ENCODE measurements at places on chromosomes 3 and 15.
A peak's percentile ranks its signal among the peaks of the same experiment; 100 is the strongest.

- no peak for DNase-seq
These were observed 17.9 kb downstream of the VIPR1 start for GRCh38 chr3:42520336-42520735.

- DNase-seq: no peak
These were observed 823 bp upstream of the CCDC71 start for GRCh38 chr3:49166752-49167556.

DNA sequence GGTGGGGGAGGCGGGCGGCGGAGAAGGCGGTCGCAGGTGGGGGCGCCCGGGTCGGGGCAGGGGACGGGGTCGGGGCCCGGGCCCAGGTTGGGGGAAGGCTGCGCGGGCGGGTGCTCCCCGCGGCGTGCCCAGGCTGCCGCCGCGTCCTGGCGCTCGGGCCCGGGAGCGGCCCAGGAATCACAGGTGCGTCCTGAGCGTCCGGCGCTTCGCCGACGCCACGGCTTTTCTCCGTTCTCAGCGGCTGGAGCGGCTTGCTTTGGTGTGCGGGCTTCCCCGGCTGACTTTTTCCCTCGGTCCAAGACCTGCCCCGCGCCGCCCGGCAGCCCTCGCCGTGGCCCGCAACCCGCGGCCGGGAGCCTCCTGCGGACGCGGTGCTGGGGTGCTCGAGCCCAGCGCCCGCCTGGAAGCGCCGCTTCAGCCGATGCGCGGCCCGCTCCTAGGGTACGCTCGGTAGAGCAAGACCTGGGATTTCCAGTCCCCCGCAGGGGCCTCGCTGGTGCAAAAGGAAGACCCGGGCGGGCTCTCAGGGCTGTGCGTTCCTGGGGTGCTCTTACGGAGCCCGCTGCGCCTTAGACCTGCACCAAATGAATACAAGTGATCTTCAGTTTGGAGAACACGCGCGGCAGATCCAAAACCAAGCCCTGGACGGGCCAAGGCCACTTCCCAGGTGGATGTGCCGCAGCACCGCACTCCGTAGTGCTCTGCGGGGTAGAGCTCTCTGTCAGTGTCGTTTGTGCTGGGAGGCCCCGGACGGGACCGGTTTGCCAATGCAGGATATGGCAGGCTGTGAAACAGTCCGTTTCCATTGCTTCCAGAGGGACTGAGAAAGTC is 639 bp downstream of the NIPA1 start:
- DNase-seq: no peak

- peak; percentile 45 for DNase-seq
These were observed 54.9 kb downstream of the STARD5 start for GRCh38 chr15:81268881-81269601.

GRCh38 chr15:60583946-60584345 is 105.0 kb upstream of the ICE2 start:
- no peak for DNase-seq

DNA sequence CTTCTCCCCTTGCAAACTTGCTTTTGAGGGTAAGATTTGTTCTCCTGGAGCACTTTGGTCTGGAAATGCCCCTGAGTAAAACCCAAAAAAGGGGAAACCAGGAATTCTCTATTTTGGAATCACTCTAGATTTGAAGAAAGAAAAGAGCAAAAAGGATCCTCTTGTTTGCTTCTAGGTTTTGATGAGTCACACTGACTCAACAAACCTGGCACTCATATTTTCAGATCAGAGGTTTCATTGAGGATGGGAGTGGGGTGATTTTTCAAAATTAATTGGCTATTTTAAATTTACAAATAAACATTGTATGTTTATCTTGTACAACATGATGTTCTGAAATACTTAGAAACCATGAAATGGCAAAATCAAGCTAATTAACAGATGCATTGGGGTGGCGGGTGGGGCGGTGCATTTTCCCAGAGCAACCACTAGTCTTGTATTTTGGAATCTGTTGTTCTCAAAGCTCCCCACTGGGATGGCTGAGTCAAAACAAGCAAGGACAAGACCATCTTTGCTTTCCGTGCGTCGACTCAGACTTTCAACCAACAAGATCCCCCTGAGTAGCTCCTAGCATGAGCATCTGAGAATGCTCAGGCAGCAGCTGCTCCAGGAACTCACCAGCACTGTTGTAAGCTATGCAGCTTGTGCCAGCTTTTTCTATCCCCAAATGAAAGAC is 451.4 kb downstream of the WDR72 start:
- DNase-seq: no peak

DNA sequence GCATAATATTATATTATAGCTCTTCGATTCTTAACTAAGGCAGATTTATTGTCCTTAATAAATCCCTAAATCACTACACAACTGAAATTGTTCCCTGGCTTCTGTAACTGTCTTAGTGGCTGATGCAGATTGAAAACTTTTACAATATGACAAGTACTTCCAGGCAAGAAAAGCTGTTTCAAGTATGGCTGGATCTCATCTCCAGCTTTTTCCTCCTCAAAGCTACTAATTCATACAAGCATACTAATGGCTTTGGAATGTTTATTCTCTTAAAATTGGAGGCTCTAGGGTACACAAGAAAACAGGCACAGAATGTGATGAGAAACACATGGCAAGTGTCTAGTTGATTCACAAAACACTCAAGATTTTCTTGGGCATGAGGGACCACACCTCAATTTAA is 351.5 kb upstream of the ICE2 start:
- no peak for DNase-seq

DNA sequence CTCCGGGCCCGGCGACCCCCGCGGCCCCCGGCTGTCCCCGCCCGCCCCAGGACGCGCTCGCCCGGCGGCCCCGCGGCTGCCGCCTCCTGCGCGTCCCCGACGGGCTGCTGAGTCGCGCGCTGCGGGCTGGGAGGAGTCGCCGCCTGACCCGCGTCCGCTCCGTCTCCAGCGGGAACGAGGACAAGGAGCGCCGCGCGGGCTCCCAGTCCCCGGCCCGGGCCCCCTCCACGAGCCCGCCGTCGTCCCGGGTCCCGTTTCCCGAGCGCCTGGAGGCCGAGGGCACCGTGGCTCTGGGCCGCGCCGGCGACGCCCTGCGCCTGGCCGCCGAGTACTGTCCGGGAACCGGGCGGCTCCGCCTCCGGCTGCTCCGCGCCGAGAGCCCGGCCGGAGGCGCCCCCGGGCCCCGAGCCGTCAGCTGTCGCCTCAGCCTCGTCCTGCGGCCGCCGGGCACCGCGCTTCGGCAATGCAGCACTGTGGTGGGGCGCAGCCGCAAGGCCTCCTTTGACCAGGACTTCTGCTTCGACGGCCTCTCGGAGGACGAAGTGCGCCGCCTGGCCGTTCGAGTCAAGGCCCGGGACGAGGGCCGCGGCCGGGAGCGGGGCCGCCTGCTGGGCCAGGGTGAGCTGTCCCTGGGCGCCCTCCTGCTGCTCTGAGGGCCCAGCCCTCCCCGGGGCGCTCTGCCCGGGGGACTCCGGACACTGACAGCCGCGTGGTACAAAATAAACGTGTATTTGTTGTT is 1.5 kb downstream of the C2CD4A start:
- peak; percentile 6 for DNase-seq

- no peak for DNase-seq
These were observed 348.5 kb upstream of the UMPS start for GRCh38 chr3:124381575-124382333.

- no peak for DNase-seq
These were observed 8.1 kb upstream of the SCG3 start for GRCh38 chr15:51672913-51673857.

GRCh38 chr3:185504636-185505035 is 5.8 kb upstream of the TMEM41A start:
- DNase-seq: no peak

DNA sequence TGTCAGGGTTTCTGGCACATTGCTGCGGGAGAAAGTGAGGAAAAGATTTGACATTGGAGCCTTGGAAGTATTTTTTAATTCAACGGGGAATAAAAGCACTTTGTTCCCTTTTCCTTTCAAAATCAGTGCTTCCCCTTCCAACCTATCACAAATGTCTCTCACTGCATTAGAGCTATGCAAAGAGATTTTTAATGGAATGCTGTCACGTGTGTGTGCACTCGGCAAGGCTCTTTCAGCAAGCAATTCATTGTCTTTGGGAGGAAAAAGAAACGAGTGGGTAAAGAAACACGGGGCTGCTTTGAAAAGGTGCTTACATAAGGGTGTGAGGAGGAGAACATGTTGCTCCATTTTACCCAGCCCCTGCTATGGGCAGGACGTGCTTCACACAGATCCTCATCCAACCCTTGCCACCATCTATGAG is 490.4 kb upstream of the PROK2 start:
- DNase-seq: no peak

DNA sequence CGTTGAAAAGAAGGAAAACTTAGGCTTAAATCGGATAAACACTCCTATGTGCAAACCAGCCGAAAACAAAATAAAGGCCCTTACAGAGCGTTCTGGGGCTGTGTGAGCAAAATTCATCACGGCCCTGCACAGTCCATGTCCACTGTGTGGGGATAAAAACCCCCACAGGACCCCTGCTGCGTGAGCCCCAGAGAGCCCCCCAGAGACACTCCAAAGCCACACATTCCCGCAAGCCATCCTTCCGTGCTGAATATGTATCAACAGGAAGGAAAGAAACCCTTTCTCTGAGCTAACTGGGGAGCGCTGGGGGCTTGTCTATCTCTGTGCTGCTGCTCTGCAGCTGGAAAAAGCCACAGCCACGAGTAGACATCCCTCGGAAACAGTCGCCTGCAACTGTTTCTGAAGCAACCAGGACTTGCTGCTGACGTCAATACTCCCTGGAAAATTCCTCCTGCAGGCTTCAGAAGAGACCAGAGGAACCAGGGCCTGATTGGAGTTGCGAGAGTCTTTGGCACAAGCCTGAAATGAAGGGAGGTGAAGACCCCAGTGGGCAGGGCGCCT is 72.7 kb downstream of the NUP210 start:
- no peak for DNase-seq

DNA sequence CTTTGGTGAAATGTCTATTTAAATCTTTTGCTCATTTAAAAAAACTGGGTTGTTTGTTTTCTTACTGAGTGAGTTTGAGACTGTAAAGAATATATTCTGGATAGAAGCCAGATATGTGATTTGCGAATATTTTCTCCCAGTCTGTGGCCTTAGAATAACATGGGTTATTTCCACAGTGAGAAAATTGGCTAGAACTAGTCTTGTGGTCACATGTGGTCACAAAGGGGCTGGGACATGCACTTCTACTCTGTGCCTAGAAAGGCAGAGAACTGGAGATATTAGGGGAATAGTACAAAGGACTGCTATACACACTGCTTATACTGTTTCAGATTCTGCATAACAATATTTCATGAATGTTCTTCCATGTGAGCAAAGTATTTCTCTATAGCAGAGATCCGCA is 79.9 kb upstream of the RGMA start:
- no peak for DNase-seq

- no peak for DNase-seq
These were observed 61.9 kb downstream of the TM4SF4 start for GRCh38 chr3:149536429-149536828.

DNA sequence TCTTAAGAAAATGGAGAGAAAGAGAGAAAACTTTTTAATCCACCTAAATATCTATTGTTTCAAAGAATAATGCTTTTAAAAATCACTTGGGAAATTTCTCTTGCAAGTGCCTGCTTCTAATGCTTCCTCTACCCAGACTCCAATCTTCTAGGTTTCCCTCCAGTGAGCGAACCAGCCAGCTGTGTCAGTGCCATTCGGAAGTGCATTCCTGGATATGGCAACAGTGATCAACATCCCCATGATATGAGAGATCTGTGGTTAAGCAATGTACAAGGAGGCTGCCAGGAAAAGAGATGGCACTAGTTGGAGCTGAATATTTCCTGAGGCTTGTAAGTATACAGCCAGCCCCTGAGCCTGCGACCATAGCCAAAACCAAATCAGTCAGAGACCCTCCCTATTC is 53.3 kb upstream of the KCNMB2 start:
- DNase-seq: no peak

- DNase-seq: no peak
These were observed 86.9 kb downstream of the TBL1XR1 start for GRCh38 chr3:177110386-177110785.

DNA sequence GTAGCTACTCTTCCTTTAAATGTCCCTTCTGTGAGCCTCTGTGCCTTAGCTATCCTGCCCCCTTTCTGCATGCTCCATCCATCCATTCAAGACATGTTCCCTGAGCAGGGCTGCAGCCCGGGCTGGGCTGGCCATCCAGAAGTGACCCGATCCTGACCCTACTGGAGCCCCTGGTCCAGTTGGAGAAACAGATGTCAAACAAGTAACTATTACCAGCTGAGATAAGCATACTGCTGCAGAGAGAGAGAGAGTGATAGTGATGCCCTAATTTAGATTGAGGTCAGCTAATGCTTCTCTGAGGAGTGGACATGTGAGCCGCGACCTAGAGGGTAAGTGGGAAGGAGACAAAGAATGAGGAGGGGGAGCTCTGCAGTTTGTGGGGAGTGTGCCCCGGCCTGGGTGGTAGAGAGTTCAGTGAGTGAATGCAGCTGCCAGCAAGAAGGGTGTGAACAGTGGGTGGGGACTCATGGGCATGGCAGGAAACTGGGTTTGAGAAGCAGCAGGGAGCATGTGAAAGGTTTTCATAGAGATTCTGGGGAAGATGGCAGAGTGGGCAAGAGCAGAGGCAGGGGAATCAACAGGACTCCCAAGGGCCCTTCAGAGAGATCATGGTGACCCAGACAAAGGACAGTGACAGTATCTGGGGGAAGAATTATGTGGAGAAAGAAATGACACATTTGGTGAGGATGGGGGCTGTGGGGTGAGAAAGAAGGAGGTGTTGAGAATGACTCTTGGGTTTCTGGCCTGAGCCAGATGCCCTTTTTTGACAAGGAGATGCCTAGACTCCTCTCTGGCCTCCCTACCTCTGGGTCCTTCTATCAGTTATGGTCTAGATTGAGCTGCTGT is 44.9 kb downstream of the CHCHD6 start:
- DNase-seq: no peak

- DNase-seq: no peak
These were observed 149.0 kb downstream of the GSK3B start for GRCh38 chr3:119945291-119945690.

- DNase-seq: no peak
These were observed 5.3 kb downstream of the EDEM1 start for GRCh38 chr3:5192571-5193365.

GRCh38 chr3:129836381-129837064 is 57.0 kb downstream of the TMCC1 start:
- DNase-seq: no peak

DNA sequence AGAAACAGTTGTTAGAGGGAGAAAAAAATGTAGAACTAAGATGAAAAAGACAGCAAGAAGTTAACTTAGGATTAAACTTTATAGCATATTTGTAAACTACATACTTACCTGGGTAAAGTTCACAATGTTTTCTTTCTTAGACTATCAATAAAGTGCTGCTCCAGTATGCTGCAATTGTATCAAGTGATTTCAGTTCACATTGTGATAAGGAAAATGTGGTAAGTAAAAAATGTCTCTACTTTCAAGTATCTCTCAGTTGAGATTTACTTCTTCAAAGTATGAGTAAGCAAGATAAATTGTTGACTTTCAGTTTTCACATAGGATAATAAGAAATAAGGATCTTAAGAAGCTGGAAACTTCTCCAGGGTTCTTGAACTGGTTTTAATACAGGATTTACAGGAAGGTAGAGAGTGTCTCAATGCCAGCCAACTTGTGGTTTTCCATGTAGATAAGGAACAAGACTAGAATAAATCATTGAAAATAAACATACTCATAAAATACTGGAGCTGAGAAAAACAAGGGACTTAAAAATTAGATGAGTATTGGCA is 528.8 kb downstream of the UNC13C start:
- no peak for DNase-seq

Measured in CD8-positive, alpha-beta memory T cell (primary cell).